ENCODE measurements at places on chromosomes 11 and 22.

DNA sequence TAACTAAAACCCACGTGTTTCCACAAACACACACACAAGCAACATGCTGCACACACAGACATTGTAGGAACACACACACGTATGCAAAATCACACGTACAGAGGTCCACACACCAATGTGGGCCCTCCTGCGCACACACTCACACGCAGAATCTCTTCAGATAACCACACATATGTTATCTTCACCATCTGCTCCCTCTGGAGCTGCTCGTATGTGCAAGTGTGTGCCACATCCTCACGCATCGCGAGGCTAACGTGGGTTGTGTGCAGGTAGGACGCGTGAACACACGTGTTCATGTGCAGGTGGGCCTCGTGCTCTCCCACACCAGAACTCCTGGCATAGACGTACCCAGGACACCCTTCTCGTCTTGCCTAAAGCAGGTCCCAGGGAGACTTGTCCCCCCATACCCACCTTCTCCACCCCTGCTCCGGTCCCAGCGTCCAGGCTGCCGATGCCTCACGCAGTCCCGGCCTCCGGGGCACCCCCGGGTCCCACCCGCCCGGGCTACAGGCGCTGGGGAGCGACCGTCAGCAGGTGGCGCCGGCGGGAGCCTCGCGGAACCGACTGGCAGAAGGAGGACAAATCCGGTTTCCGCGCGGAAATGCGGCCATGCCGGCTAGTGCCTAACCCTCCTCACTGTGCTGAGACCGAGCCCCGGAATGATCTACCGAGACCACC lies 10.3 kb upstream of the IGSF9B start:
- no peak for DNase-seq

GRCh38 chr11:134455516-134455915 lies 43.5 kb upstream of the B3GAT1 start:
- no peak for DNase-seq

DNA sequence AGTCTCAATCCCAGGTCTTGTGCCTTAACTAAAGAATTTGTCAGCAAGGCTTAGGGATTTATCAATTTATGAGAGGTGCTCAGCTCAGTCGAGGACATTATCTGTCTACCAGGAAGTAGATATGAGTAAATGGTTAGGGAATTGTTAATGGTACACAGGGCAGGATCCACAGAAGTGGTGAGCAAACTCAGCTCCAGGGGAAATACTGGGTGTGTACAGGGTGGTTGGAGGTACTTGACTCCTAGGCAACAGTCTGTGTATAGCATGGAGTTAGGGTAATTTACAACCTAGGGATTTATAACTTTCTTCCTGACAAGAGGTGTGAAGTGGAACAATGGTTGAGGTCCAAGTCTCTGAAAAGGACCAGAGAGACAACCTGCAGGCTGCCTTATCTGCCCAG lies 123.4 kb upstream of the OR9Q1 start:
- DNase-seq, result no peak

DNA sequence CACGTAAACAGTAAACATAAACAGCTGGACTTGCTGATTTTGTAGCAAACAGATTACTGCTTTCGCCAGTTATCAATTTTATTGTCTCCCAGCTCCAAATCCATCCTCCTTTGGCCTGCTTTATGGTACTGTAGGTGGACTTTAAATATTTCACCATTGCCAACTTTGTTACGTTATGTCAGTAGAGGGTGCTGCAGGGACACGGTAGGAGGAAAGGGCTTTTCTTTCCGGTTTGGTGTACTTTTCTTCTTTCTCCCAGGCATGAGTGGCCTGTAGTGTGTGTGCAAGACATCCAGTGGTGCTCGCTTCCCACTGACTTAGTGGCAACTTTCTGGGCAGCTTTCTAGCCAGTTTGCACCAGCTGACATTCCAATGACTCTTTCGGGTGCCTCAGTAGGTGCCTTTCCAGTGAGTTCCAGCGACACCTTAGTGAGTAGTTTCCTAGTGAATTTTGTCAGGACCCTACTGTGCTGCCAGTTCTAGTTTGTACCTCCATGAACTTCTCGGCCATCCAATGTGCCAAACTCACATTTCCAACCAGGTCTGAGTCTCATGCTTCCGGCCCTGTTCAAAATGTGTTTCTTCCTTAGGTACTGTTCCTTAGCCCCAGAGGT lies 267.6 kb upstream of the TENM4 start:
- DNase-seq, result no peak

DNA sequence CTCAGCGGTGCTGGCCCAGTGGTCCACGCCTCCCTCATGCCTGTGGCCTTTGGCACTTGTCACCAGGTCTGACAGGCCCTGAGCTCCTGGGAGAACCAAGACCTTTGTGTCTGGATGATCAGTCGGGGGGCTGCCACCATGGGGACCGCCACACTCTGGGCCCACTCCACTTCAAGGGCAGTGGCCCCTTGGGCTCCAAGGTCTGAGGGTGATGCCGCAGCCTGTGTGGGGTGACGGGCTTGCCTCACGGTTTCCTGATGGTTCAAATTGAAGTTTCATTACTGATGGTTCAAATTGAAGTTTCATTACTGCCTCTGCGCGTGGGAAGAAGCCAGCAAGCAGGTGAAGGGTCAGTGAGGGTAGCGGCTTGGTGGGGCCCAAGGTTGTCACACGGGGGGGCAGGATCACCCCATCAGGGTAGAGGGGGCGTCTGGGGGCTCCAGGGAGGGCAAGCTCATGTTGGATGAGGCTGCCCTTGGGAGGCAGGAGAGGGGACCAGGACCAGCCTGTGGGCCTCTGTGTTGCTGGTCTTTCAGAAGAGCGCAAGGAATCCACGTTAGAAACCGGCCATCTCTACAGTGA lies 27.5 kb downstream of the TRMU start:
- no peak for DNase-seq

- DNase-seq, result no peak
These were observed at the start of gene EHF for GRCh38 chr11:34620820-34621792. EHF (plus strand) TSS chr11:34621093; CDS start chr11:34642631, 21,538 bp downstream.

Measured in mesothelial cell of epicardium (in vitro differentiated cells).